ENCODE measurements at places on chromosomes 2 and 18.

- no peak for DNase-seq
These were observed 108.6 kb upstream of the TEKT4 start for GRCh38 chr2:94762600-94762999.

GRCh38 chr2:24054366-24055010 lies 4.9 kb downstream of the FKBP1B start:
- no peak for DNase-seq

- DNase-seq: no peak
These were observed 213.4 kb upstream of the STK17B start for GRCh38 chr2:196384729-196385128.

- DNase-seq: no peak
These were observed 91.3 kb upstream of the TMEM17 start for GRCh38 chr2:62597323-62597722.

DNA sequence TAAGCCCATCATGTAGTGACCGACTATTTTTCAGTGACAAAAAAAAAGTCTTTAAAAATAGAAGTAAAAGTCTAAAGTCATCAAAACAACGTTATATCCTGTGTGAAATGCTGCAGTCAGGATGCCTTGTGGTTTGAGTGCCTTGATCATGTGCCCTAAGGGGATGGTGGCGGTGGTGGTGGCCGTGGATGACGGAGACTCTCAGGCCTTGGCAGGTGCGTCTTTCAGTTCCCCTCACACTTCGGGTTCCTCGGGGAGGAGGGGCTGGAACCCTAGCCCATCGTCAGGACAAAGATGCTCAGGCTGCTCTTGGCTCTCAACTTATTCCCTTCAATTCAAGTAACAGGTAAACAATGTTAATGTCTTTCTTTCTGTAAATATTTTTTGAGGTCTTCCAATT lies at the start of gene CD28:
Gene CD28 (plus strand): TSS at position 237 of the 400 bp plus-strand sequence. CDS start 58 bp downstream, at position 295.
- no peak for DNase-seq

GRCh38 chr18:74597034-74597661 lies 522 bp upstream of the ZNF407 start:
- DNase-seq: peak; percentile 80

DNA sequence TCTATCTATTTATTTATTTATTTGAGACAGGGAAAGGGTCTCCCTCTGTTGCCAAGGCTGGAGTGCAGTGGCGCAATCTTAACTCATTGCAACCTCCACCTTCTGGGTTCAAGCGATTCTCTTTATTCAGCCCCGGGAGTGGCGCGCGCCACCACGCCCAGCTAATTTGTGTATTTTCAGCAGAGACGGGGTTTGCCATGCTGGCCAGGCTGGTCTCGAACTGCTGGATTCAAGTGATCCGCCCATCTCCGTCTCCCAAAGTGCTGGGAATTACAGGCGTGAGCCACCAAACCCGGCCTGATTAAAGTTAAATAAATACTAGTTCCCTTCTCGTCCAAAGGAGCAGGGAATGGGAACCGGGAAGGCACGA lies 4.2 kb upstream of the CTDSP1 start:
- DNase-seq: no peak

- no peak for DNase-seq
These were observed 7.5 kb downstream of the ADCY3 start for GRCh38 chr2:24912523-24912922.

DNA sequence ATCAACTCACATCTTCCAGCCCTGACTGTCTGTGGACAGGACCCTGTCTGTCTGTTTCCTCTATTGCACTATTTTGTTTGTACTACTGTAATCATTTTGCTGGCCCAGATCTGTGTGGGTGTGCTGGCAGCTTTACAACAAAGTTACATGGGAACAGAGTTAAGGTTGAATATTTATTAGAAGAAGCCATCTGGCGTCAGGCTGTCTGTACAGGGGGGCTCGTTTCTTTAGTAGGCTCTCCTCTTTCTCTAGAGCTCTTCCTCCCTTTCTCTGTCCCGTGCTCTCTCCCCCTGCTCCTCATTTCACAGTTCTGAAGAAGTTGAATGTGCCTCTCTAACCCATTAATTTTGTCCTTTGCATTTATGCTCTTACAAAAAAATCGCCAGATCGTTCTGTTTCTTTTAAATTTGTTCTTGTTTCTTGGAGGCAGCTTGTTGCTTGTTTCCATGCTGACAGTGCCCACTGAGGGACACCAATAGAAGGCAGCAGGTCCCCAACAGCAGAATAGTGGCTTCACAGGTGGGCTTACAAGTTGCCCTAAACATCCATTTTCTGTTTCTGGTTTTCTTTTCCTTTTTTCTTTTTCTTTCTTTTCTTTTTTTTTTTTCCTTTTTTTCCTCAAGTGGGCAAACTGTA lies 315.2 kb upstream of the ZEB2 start:
- peak; percentile 78 for DNase-seq

- no peak for DNase-seq
These were observed 134.1 kb downstream of the CD226 start for GRCh38 chr18:69813559-69813958.

DNA sequence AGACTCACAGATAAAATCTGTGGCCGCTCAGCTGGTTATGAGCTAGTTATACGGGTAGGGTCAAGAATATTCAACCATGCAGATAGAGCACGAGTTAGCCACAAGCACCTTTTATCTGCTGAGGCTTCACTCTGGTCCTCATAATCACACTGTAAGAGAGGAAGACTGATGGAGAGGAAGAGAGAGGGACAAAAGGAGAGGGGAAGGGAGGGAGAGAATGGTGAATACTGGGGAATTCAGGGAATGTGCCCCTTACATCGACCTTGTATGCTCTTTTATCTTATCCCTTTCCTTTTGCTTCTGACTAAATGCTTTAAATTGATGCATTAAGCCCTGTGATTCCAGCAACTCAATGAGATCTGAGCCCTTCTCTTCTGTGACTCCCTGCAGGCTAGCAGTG lies 333.1 kb downstream of the DSEL start:
- DNase-seq: no peak

GRCh38 chr2:238774071-238774470 lies 73.8 kb upstream of the TWIST2 start:
- no peak for DNase-seq

DNA sequence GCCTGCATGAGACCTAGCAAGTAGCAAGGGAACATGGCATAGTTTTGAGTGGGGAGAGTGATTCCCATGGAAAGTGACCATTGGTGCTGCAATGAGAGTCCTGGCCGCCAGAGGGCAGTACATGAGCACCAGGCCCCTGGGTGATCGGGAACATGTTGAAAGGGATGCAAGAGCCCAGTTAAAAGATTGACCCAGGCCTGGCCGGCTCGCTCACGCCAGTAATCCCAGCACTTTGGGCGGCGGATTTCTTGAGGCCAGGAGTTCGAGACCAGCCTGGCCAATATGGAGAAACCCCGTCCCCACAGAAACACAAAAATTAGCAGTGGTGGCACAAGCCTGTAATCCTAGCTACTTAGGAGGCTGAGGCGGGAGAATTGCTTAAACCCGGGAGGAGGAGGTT lies 22.2 kb downstream of the FAP start:
- peak; percentile 83 for DNase-seq

- DNase-seq: no peak
These were observed 63.9 kb upstream of the EML6 start for GRCh38 chr2:54659527-54659926.

DNA sequence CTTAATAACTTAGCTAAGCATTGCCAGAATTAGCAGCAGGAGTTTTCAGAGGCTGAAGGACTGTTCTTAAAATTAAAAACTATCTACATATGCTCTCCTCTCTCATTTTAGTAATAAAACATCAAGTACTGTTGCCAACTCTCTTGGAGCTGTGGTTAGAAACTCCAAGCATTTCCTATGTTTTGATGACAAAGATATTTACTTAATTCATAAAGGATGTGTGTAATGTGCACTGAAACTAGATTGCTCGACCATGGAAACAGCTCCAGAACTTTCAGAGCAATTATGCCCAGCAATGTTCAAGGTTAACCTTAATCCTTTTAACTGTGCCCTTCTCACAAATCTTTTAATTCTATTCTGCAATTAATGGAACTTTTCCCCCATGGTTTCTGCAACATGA lies 8.4 kb downstream of the GRP start:
- peak; percentile 9 for DNase-seq

DNA sequence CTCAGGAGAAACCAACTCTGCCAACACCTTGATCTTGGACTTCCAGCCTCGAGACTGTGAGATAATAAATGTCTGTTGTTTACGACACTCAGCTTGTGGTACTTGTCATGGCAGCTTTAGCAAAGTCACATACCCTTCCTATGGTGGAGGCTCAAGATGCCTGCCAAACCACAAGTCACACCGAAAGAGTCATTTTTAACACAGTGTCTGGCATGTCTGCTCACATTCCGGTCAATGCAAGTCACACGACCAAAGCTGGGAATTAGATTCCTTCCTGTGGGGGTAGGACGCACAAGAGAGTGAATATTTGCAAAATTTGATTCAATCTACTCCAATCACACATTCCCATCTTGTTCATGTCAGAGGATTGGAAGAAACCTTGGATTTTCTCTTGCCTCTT lies 24.6 kb downstream of the KCNE4 start:
- DNase-seq: peak; percentile 70

GRCh38 chr18:48933578-48934414 lies 17.0 kb downstream of the SMAD7 start:
- no peak for DNase-seq

Measured in cardiac fibroblast (primary cell).